OCI-LY7 (cell line): ENCODE measurements at places on chromosomes 13 and 19.
A peak's percentile ranks its signal among the peaks of the same experiment; 100 is the strongest.

- DNase-seq = no peak
Measured at GRCh38 chr19:33641956-33642498, 20.3 kb downstream of the CHST8 start.

GRCh38 chr19:45500918-45501729, 2.9 kb downstream of the PPM1N start:
- no peak for DNase-seq

GRCh38 chr13:113066142-113066455, 39.5 kb upstream of the F7 start:
- no peak for DNase-seq

DNA sequence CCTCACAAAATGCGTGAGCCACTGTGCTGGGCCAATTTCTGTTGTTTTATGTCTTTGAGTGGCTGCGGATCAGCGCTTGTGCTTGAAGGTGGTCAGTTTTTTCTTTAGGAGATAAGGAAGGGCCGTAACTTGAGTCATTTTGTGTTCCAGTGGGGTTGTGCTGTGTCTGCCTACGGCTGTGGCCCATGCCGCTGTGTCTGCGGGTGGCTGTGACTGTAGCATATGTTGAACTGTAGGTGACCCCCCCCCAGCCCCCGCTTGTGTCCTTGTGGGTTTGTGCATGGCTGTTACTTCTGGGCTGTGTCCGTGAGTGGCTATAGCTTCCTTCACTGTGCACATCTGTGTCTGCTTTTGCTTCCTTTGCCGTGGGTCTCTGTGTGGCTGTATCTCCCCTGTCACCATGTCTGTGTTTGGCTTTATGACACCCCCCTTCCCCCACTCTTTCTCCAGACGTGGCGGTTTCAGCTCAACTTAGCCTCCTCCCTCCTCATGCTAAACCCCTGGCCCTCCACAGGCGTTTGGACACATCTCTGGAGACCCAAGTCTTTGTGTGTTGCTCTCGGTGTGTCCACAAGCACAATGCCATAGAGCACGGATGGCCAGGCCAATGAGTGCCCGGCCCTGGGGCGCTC, 675 bp downstream of the PPP1R14A start:
- no peak for DNase-seq

GRCh38 chr13:29849731-29850212, 645 bp downstream of the UBL3 start:
- no peak for DNase-seq

DNA sequence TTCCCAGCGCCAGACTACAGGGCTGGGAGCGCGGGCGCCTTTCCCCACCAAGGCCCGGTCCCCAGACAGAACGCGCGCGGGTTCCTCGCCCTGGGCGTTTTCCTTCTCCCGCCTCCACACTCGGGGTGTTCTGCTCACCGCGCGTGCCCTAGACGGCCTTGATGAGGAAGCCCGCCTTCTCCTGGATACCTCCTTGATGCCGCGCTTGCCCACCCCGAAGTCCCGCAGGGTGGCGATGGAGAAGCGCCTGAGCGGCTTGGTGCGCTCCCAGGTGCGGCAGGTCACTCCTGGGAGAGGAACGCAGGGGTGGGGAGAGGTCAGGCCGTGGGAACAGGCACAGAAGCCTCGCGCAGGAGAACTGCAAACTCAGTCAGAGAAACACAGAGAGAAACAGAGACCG, 34.8 kb downstream of the CYP2B6 start:
- DNase-seq = no peak

GRCh38 chr13:48377857-48378256, 35.1 kb downstream of the LPAR6 start:
- DNase-seq = no peak

DNA sequence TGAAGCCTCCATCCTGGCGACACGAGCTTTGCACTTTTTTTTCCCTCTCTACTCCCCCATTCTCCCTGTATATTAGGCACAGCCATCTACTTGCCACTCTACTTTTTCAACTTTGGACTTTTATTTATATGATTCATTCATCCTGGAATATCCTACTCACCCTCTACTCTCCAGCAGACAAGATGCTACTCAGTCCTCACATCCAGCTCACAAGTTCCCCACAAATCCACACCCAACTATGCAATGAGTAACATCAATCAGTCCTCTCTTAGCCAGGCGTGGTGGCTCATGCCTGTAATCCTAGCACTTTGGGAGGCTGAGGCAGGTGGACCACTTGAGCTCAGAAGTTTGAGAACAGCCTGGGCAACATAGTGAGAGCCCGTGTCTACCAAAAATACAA, 23.9 kb upstream of the URAD start:
- no peak for DNase-seq

GRCh38 chr19:44900328-44901244, 5.0 kb upstream of the APOE start:
- DNase-seq = no peak

- no peak for DNase-seq
Measured at GRCh38 chr19:15507068-15508034, 974 bp upstream of the CYP4F22 start.

DNA sequence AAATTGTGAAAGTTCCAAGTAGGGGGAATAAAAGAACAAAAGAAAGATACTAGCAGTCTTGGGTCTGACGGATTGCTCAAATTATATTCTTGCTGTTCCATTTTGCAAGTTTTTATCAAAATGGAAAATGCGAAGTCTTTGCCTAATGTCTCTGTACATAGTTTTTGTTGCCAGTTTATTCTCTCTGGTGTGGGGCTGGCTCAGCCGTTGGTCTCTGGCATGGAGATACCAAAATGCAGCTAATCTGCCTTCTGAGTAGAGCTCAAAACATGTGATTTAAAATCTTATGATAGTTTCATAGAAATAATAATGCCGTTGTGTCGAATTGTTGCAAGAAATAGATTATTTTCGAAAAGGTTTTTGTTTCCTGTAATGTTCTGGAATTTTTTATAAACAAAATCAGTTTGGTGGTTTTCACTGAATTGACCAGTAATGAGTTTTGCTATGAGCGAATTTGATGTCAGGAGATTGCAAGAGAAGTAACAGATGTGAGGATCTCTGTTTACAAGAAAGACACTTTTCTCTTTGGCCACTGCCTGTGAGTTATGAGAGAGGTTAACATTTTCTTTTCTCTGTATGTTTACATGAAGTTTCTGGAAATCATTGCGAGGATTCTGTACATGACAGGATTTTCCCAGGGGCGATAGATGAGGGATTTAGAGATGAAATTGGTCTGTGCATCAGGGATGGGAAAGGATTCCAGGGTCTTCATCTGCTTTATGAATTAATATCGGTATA, 147.0 kb downstream of the DCT start:
- DNase-seq = no peak

DNA sequence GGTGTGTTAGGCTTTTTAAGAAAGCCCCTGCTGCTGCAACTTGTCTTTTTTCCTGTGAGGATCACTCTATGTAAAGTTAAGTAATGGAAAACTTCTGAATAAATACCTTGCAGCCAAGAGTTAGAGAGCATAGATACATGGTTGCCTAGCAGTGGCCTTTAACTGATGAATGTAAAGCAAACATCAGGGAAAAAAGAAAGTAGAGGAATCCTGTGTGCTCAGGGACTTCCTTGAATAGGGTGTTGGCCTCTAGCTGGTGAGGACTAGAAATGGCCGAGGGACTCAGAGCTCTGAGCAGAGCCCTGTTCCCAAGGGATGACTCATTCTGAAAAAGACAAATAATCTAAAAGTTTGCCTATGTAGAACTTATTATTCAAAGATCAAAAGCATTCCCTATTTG, 135.7 kb downstream of the MIPEP start:
- DNase-seq = no peak

GRCh38 chr13:49314344-49314882, 66.7 kb downstream of the CDADC1 start:
- no peak for DNase-seq

- DNase-seq = peak; percentile 67
Measured at GRCh38 chr19:14048443-14049153, 13.3 kb downstream of the PALM3 start.

DNA sequence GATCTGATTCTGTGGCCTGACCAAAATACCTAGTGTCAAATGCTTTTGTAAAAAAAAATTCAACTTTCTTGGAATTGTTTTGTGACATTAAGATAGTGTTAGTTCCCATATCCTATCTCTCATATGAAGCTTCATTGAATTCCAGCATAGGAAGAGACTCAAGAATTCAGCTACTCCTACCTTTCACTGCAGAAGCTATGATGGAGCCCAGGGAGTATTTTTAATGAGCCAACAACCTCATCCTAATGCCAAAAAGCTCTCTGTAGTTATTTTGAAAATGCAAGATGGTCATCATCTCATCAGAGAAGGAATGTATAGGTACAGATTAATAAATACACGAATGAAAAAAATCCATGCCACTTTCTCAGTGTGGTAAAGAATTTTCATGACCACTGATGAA, 431.2 kb upstream of the SGCG start:
- no peak for DNase-seq

DNA sequence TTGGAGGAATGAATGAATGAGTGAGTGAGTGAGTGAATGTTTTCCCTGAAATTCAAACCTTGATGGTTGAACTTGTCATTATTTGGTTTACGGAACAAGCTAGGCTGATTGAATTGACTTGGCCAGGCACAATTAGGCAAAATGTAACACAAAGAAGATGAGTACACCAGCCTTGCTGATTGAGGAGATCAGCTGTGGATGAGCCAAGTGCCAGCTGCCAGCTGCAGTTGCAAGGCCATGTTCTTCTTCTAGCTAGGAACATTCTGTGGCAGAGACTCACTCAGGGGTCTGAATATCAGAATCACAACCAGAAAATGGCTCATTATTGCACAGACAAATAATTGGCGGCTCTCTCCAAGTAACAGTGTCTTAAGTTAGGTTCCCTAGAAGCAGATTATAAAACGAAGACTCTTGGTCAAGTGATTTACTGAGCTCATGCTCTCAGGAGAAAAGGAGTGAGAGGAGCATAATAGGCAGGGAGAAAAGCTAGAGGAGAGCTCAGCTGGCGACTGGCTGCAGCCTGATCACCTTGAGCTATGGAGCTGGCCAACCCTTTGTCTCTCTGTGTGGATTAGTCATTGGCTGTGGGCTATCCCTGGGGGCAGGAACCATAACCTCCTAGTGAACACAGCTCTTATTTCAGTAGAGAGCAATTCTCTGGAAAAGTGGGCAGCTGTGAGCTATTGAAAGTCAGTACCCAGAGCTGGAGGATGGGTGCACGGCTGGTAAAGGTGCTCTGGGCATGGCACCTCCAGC, 225.3 kb upstream of the SERP2 start:
- no peak for DNase-seq

DNA sequence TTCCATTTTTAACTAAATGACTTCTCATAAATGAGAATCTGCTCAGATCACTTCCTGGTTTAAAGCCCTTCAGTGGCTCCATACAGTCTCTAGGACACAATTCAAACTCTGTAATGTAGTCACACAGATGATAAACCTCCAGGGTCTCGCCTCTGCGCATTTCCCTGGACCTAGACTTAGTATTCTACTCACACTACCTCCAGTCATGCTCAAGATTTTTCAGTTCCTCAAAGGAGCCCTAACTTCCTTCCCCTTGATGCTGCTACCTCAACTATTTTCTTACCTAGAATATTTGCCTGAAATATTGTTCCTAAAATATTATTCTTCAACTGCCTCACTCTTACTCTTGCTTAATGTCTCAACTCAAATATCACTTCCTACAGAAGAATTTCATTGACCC, 86.7 kb upstream of the TPP2 start:
- DNase-seq = no peak

DNA sequence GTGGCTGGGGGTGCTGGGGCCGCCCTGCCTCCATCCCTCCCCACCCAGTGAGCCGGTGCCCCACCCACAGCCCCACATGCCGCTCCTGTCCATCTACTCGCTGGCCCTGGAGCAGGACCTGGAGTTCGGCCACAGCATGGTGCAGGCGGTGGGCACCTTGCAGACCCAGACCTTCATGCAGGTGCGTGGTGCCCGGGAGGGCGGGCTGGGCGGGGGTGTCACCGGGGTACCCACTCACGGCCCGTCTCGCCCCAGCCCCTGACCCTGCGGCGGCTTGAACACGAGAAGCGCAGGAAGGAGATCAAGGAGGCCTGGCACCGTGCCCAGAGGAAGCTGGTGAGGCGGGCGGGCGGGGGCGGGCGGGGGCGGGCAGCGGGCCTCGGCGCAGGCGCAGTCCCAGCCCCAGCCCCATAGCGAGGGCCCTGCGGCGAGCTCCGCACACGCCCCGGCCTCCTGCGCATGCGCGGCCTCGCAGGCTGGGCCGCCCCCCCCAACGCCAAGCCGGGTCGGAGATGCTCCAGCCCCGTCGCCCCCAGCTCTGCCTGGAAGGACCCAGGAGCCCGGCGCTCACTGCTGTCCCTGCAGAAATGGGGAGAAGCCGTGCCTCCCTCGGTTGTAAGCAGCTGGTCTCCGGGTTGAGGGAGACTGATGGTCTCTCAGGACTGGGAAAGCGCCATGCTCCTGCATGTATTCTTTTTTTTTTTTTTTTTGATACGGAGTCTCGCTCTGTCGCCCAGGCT, 7.7 kb downstream of the ARHGAP45 start:
- DNase-seq = peak; percentile 90

GRCh38 chr13:62663767-62664166, 1248.1 kb upstream of the PCDH20 start:
- DNase-seq = no peak

DNA sequence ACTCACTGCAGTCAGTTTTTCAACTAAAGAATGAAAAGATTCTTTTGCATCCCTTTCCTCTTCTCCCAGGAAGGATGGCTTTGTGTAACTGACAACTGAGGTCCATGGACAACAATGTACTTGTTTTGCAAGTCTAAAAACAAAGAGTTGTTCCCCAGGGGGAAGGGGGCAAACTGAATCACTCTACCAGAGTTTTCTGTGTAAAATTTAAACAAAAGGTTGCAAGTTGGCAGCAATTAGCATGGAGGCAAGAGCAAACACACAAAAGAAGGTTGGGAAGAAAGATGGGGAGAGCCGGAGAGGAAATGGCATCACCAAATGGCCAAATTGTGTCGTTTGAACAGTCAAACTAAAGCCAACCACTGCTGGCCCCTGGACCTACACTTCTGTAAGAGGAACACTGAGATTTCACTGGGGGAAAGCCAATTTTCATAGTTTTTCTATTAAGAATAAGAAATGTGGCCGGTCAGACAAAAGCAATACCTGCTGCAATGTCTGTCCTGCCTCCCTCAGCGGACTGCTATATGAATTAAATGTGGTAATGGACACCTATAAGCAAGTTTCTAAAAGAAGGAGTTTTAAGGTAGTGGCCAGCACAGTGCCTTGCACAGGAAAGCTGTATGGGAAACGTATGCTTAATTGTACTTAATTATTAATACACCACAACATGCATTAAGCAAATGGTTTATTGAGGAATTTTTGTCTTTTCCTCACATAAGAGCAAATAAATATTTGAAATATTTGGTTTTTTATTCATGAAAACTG, 16.1 kb upstream of the SACS start:
- DNase-seq = no peak

- DNase-seq = no peak
Measured at GRCh38 chr19:9453953-9454352, 18.6 kb upstream of the ZNF266 start.
